ENCODE measurements at places on chromosomes 11 and 22.

GRCh38 chr11:6298605-6299004 lies 21.7 kb downstream of the CAVIN3 start:
- DNase-seq, result no peak

GRCh38 chr11:74540270-74540669 lies 46.7 kb upstream of the LIPT2 start:
- DNase-seq, result no peak

GRCh38 chr11:107549253-107549953 lies 16.1 kb downstream of the ALKBH8 start:
- peak; percentile 40 for DNase-seq

DNA sequence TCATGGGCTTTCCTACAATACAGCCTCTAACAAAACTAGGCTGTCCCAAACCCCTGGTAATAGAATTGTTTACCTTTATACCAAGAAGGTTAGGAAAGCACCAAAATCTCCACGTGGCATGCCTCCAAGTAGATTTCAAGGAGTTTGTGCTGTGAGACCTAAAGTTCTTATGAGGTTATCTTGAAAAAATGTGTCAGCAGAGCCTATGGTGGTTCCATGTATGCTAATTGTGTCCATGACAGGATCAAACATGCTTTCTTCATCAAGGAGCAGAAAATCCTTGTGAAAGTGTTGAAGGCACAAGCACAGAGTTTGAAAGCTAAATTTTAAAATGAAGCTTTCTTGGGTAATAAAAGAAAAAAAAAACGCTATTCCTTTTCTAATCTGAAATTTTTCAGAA lies 36.2 kb downstream of the CCDC73 start:
- DNase-seq, result no peak

DNA sequence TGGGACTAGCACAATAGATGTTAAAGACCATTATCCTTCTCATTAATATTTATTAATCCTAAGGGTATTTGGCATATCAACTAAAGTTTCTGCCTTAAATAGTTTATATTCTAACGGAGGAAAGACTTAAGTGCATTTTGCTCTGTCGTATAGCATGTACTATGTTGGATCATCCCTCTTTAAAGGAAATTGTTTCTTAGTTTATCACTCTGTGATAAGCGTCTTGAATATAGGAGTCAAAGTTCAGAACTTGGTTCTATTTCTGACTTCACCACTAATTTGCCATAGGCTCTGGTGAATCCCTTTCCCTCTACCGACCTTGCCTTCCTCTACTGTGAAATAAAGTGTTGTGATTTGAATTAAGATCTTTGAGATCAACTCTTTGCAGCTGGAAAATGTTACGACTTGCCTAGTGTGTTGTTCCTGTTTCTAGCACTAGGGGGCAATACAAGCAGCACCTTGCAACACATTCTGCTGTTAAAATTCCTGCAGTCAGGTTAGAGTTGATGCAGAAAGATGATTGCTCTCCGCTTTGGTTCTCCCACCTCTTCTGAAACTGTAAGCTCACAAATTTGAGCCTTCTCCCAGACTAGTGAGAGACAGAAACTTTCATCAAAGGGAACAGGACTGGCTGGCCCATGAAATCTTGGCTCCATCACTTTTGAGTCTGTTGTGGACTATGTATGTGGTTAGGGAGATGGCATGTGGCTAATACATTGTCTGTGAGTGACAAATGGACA lies 27.8 kb upstream of the ZNRF3 start:
- DNase-seq, result peak; percentile 58

- DNase-seq, result peak; percentile 65
Measured at GRCh38 chr22:36352803-36353507, 34.8 kb downstream of the MYH9 start.

DNA sequence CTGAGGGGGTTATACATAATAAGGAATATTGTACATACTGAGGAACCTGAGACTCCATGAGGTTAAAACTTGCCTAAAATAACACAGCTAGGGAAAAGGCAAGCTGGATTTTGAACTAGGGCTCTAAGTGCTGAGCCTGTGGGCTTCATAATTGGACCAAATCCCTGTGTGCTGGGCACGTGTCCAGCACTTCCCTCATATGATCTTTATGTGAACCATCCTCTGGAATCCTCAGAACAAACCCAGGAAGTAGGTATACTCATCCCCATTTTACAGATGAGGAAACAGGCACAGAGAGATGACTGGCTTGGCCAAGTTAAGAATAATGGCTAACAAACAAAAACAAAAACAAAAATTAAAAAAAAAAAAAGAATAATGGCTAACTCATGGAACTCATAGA lies 14.9 kb downstream of the RTN4RL2 start:
- DNase-seq, result no peak

DNA sequence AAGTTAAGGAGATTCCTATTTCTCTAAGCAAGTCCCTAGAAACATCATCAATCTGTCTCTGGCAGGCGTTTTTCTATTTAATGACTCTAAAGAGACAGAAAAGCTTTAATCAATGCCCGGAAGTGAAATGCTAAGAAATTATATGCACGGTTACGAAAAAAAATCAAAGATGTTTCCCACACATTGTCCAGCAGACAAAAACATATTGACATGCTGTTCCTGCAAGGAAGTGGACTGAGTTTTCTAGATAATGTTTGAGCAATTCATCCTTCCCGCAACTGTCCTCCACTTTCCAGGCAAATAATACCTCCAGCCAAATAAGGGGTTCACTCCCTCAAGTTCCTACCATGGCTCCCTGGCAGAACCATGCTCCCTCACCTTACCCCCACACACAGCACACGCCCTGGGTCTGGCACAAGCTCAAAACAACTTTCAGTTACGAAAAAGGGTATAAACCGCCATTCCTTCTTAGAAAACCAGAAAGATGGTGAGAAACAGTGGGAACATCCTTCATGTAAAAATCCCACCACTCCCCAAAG lies 29.6 kb downstream of the GALNT18 start:
- no peak for DNase-seq

GRCh38 chr11:19466314-19466713 lies 225.6 kb upstream of the E2F8 start:
- DNase-seq, result no peak

DNA sequence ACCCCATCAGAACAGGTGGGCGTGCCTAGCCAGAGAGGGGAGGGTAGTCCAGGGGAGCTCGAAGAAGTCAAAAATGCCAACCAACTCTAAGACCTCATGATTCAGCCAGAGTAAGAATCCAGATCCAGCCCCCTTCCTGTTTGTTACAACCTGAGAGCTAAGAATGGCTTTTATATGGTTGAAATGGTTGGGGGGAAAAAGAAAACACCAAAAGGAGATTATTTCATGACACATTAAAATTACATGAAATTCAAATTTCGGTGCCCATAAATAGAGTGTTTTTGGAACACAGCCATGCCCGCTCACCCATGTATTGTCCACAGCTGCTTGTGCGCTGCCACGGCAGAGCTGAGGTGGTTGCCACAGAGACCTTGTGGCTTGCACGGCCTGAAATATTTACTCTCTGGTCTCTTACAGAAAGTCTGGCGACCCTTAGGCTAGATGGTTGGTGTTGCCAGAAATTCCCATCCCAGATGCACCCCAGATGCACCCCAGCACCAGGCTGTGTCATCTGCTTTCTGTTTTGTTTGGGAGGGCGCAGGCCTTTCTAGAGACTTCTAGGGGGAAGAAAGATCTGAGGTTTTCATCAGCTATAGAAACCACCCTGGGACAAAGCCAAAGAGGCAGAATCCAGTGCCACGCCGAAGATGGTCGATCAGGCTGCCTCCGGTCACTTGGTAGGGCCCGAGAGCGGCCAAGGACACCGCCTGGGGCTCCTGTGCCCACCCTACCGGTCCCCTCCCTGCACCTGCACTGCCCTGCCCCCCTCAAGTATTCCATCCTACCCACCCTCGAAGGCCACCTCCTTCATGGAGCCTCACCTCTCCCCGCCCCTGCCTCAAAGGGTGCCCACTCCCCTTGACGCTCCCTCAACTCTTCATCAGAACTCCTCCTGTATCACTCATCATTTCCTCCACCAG lies 80.2 kb downstream of the DSCAML1 start:
- DNase-seq, result no peak

- DNase-seq, result peak; percentile 64
Measured at GRCh38 chr22:47213571-47214230, 451.3 kb downstream of the TBC1D22A start.

GRCh38 chr11:115304774-115305472 lies 199.3 kb downstream of the CADM1 start:
- no peak for DNase-seq

DNA sequence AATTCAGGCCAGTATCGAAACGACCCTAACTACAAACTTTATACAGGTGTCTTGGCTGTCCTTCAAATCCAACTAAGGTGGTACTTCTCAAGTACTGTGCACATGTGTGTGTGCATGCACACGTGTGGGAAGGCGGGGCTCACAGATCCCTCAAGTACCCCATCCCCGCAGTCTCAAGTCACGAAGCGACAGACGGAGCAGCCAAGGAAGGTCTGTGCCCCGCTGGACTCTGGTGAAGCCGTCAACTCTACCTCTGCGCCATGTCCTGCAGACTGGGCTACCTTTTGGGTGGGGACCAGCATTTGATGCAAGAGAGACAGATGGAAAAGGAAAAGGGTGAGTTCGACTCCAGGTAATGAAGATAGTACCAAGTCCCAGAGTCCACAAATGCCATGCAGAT lies 169.0 kb downstream of the CRYBB2 start:
- DNase-seq, result no peak

DNA sequence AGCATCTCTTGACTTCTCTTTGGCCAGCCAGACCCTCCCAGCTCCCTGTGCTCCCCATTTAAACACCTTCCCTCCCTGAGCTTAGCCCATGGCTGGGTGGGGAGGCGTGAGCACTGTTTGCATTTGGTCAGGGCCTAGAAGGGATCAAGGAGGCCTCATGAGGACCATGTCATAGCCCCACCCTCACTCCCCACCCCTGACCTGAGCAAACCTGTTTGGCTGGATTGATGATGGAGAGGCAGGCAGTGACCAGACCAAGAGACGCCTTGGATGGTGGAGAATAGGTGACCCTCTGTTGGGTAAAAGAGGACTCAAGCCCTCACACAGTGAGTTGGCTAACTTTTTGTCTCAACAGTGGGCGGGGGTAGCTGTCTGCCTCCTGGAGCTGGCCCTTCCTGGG lies 49.9 kb downstream of the ST3GAL4 start:
- DNase-seq, result no peak

DNA sequence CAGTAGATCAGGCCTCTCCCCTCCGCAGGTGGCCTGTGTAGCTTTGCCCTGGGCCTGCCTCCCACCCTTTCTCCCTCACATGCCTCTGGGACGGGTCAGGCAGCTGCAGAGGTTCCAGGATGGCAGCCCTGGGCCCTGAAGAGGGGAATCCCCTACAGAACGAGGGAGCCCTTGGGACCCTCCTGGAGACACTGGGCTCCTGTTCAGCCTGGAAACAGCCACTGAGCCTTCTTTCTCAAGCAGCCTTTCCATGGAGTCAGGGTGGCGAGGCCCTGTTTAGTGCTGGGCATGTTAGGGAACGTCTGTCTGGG lies 720.9 kb downstream of the BRD1 start:
- no peak for DNase-seq

- no peak for DNase-seq
Measured at GRCh38 chr22:41883400-41883799, 31.5 kb downstream of the SHISA8 start.

DNA sequence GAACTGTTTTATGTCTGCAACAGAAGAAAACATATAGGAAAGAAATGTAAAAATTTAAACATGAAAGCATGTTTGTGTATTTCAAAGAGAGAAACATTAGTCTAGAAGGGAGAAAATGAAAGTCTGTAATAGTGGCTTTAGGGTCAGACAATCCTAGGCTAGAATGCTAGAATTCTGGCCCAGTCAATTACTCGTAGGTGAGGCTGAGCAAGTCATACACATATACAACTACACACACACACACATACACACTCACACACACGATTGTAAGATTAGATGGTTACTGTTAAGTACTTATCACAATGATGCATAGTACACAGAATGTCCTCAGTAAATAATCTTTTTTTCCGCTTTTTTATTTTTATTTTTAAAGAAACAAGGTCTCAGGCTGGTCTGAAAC lies 37.7 kb upstream of the PCF11 start:
- no peak for DNase-seq

GRCh38 chr22:32572741-32573500 lies 98.3 kb downstream of the FBXO7 start:
- DNase-seq, result no peak

DNA sequence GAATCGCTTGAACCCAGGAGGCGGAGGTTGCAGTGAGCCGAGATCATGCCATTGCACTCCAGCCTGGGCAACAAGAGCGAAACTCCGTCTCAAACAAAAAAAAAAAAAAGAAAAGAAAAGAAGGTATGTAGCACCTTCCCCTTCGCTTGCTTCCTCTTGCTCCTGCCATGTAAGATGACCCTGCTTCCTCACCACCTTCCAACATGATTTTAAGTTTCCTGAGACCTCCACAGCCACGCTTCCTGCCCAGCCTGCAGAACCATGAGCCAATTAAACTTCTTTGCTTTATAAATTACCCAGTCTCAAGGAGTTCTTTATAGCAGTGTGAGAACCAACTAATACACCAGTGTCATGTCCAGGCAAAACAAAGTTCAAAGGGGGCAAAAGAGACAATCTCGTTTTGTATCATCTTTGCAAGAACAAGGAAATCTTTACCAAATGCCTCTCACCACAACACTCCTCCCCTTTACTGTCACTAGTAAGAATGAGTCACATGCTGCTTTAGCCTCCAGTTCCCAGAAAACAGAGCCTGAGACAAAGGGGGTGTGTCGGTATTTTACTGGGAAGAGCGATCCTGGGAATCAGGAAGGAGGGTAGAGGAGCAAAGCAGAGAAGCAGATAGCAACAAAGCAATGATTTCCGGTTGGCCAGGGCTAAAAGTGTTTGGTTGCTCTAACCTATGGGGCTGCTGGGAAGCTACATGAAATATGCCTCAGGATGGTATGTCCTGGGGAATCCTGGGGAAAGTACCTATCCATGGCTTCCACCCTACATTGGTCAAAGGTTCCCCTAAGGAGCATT lies 10.5 kb upstream of the MCHR1 start:
- DNase-seq, result no peak

GRCh38 chr11:74319139-74319816 lies 7.8 kb upstream of the P4HA3 start:
- DNase-seq, result no peak

- no peak for DNase-seq
Measured at GRCh38 chr22:30486661-30487115, 14.9 kb upstream of the SEC14L3 start.

GRCh38 chr11:35911013-35911412 lies 32.8 kb upstream of the LDLRAD3 start:
- no peak for DNase-seq

GRCh38 chr11:27241311-27242122 lies 121.5 kb downstream of the CCDC34 start:
- DNase-seq, result no peak

GRCh38 chr11:126538071-126538470 lies 182.6 kb downstream of the ST3GAL4 start:
- no peak for DNase-seq

- no peak for DNase-seq
Measured at GRCh38 chr11:46987183-46987582, 50.6 kb downstream of the CSTPP1 start.

DNA sequence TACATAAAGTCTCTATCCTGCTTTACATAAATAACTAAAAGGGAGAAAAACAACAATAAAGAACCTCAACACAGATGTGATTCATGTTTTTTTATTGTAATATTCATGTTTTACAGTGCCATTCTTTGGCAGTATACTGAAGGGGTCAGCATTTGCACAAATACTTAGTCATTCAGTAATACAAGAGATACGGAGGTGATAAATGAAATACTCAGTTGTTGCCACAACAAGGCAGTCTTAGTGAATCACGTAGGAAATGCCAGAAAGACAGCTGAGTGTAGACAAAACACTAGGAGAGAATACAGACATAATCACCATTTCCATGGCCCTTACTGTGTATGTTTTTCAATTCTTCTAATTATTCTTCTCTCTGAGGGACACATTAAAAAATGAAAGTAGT lies 910.4 kb downstream of the METTL15 start:
- DNase-seq, result no peak

All from activated naive CD4-positive, alpha-beta T cell treated with anti-CD3 and anti-CD28 coated beads, Interleukin-2, amount 10 ng/mL, durations not matched to agents 7 days and 5 days (primary cell).